ENCODE measurements at places on chromosomes 3 and 15.
A peak's percentile ranks its signal among the peaks of the same experiment; 100 is the strongest.

DNA sequence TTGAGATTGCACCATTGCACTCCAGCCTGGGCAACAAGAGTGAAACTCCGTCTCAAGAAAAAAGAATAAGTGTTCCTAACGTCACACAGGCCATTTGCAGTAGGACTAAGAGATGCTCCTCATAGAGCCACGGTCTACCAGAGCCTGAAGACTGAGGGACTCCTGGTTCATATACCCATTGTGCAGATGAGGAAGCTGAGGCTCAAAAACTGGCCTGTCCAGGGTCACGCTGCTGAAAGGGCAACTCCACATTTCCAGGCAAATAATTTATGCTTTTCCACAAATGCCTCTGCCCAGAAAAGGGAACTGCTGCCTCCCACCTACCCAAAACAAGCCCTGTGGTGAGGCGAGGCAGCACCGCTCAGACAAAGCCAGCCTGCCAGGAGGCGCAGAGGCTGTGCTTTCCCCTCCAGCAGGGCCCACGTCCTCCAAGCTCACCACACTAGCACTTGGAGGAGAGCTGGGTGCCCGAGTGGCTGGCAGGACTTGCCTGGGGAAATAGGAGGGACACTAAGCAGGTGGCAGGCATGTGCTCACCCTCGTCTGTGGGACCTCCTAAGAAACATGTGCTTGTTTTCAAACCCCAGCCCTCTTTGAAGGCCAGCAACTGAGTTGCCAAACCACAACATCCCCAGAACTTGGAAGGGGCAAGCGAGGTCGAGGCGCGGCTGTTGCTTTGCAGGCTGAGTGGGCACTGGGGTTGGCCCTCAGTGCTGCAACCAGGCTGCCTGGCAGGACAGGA is 195.6 kb downstream of the XXYLT1 start:
- DNase-seq, result no peak

DNA sequence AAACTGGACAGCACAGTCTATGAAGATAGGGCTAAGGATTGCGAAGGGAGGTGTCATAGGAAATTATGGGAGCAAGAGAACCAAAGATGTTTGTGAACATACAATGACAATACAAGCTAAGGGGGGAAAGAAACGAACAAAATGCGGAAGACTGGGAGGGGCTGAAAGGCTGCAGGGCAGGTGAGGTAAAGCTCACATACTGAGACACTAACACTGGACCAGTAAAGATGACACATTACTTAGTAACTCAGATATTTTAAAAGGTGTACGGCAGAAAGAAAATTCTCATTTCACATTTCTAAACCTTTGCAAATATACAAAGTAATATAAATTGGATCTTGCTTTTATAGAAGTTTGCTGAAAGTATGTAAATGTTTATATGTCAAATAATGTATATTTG is 10.1 kb downstream of the CLDND1 start:
- no peak for DNase-seq

GRCh38 chr15:63044645-63045464 is 2.3 kb downstream of the TPM1 start:
- DNase-seq, result peak; percentile 40

DNA sequence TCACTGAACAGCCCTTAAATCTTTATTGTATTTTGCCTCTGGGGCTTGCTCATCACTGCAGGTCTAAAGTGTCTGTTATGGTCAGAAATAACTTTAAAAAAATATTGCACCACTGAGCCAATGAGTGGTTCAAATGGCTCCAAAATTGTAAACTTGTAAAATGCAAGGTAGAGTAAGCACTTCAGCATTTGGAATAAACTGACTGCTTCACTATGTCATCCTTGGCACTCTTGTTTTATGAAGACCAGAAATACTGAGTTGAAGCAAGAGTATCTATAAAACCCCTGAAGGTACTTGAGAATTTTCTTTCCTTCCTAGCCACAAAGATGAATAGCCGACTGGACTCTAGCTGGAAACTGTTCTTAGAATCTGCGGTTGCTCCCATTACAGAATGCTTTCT is 390.3 kb upstream of the DPH6 start:
- DNase-seq, result no peak

DNA sequence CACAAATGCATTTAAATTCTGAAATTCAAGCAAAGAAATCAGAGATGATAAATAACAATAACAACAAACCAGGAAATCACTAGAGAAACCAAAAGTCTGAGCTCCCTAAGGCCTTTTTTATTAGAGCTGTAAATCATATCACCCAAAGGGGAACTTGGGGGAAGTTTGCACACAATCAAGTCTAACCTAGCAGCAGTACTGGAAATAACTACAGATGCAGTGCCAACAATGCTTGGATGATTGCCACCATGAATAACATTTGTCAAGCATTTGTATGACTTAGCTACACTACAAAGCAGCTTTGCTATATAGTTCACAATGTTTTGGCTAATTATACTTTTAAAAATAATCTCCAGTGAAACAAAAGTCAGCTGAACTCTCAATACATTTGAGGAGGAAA is 27.8 kb downstream of the SHQ1 start:
- DNase-seq, result peak; percentile 26

DNA sequence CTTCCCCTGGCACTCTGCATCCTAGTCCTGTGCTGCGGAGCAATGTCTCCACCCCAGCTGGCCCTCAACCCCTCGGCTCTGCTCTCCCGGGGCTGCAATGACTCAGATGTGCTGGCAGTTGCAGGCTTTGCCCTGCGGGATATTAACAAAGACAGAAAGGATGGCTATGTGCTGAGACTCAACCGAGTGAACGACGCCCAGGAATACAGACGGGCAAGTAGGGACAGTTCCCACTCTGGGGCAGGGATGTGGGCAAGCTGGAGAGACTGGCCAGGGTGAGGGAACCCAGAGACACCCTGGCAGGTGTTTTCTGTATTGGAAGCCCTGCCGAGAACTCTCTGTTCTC is 247 bp downstream of the FETUB start:
- peak; percentile 98 for DNase-seq

DNA sequence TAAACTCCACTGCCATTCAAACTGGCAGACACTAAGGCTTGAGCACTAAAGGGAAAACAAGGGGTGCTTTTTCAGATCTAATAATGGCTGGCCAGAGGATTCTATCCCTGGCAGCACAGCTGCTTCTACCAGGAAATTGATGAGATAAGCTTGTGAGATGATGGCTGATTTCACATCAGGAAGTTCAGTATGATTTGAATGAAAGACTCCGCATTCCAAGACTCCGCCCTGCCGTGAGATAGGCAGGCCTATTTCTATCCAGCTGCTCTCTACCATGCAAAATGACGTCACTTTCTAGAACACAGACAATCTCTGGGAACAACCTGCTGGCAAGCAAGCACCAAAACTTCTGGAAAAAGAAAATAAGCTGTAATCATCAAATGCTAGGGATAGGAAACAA is 171.8 kb downstream of the WDR76 start:
- no peak for DNase-seq

GRCh38 chr3:32194653-32195052 is 43.8 kb upstream of the CMTM8 start:
- no peak for DNase-seq
